Suppressor macrophage treated with lipopolysaccharide for 1 hour (primary cell): ENCODE measurements at places on chromosomes 11 and 22.
A peak's percentile ranks its signal among the peaks of the same experiment; 100 is the strongest.

DNA sequence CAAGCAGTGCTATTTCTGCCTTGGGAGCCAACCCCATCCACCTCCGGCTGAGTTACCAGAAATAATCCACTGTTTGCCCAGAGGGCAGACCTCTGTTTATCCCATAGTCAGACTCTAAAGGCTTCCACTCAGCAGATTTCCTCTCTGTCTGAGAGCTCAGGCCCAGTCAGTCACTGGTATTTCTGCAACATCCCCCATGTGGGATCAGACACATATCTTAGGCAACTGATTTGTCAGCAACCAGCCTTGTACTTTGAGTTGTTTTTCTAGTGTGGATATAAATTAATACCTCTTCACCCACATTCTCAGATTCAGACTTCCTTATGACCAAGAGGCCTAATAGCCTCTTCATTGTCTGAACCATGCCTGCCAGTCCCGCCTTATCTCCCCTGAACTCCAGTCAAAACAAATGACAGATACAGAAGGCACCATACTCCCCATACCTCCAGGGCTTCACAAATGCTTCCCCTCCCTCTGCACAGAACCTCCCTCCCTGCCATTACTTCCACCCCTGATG, 193.6 kb downstream of the FAM76B start:
- no peak for DNase-seq

DNA sequence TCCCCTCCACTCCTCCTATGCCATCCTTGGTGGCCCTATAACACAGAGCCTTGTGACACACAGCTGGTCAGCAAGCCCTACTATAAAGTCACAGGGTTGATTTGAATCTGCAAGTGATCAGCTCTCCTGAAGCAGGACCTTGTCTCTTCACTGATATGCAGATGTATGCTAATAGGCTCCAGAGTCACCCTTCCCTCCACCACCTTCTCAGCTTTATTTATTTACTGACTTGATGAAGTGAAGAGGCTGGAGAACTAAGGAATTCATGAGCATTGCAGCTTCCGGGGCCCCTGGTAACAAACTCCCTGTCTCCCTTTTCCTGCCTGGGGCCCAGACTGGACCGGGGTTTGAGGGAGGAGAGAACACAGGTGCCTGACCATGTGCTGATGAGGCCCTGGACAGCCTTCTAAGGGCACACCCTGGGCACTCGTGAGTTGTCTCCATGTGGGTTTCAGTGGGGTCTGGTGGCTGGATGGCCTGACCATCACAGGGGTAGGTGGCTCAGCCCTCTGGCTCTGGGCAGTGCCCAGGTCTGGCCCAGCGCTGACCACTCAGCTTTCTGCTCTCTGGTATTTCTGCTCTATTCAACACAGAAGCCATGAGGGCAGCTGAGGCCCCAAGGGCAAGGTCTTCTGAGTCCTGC, 307.5 kb downstream of the NTM start:
- no peak for DNase-seq

DNA sequence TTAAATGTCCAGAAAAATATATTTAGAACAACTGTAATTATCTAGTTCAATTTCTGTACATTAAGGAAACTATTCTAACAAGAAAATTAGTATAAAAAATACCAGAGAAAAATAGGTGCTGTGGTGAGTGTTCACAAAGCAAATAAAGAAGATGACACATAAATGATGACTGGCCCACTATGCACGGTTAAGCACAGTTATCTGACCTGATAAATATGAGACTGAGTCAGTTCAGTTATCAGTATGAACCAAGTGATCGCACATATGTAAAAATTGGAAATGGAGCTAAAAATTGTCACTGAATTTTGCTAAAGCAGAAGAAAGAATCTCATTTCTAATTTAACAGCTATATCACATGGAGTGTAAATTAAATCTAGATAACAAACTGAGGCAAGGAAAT, 18.8 kb upstream of the MAML2 start:
- DNase-seq, result no peak

DNA sequence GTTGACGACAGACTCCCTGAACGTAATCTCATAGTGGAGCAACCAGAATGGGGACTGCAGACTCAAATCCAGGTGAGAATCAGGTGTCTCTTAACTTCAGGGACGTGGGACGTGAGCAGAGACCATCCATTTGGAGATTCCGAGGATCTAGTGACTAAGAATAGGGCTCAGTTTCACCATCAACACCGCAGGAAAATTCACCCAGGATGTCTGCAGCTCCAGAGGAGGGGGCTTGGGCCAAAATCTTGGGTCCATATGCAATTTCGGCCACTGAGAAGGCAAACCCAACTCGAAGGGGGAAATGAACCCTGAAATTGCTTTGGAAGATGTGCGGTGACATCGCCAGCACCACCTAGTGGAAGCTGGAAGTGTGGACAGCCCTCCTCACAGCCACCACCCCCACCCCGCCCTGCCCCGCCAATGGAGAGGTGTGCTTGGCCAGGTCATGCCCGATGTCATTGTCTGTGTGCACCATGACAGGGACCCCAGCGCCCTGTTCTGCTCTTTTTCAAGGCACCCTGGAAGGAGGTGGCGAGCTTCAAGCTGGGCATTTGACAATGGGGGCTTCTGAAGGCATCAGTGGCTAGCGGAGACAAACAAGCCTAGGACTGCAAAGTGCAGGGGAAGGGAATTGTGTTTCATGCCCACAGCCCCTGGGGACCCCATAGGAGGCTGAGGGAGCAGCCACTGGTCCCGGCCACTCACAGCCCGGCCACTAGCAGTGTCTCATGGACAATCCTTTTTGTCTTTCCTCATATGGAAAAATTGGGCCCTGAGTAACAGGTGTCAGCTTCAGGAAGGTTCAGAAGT, 24.8 kb downstream of the APOL1 start:
- peak; percentile 68 for DNase-seq

DNA sequence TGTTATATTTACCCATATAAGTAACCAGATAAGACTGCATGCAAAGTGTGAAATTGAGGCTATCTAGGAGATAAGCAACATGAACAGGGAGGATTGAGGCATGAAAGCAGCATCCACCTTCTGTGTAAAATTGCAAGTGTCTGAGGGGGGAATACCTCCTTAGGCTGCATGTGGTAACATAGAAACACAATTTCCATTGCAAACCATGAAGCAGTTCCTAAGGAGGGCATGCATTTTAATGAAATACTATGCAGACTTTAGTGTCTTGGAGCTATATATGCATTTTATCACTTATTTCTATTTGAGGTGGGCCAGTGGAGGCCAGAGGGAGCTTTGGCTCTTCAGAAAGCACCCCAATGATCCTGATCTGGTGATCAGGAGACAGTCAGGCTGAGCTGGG, 160.2 kb downstream of the C11orf91 start:
- DNase-seq, result no peak
